ENCODE measurements at places on chromosomes 4 and X.

DNA sequence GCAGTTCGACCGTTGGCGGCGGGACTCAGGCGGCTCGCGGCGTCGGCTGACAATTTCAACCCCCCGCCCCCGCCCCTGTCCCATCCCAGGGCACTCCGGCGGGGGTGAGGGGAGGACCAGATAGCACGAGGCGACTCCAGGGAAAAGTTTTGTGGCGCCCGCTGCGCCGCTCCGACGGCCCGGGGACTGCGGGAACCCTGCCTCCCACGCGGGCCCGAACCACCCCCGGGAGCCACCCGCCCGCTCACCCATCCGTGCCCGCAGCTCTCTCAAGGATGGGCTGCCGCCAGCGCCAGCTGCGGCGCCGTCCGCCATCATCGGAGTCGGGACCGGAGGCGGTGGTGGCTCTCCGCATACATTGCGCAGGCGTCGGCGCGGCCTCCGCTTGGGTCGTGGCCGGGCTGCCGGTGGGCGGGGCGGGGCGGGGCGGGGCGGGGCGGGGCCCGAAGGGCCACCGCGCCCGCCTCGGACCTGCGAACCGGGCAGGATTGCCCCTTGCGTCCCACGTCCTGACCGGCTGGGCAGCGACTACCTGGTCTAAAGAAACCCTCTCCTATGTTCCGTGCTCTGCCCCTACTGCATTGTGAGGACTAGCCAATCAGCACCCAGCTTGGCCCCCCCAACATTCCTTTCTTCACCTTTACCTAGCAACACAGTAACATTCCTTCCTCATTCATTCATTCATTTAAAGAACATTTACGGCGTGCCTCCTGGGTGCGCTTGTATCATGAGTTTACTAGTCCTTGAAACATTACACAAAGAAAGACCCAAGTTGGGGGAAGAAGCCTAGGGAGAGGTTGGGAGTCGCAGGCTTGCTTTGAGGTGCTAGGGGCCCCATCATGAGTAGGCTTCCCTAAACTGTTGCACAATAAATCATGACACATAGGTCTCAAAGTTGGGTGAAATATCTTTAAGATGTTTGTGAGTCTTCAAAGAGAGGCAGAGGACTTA is at the start of gene MAP7D3:
Gene MAP7D3, minus strand, starts transcription at position 360 of the 951 bp plus-strand sequence. Its CDS starts 42 bp downstream, at position 318.
- peak; percentile 48 for DNase-seq

DNA sequence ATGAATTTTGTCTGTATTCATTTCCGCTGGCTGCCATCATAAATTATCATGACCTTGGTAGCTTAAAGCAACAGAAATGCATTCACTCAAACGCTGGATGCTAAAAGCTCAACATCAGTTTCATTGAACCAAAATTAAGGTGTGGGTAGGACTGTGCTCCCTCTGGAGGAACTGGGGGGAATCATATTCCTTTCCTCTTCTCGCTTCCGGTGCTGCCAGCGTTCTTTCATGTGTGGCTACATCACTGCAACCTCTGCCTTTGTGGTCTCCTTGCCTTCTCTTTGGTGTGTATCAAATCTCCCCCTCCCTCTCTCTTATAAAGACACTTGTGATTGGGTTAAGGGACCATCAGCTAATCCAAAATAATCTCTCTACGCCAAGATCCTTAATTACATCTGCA is 39.5 kb downstream of the NEIL3 start:
- DNase-seq = no peak

DNA sequence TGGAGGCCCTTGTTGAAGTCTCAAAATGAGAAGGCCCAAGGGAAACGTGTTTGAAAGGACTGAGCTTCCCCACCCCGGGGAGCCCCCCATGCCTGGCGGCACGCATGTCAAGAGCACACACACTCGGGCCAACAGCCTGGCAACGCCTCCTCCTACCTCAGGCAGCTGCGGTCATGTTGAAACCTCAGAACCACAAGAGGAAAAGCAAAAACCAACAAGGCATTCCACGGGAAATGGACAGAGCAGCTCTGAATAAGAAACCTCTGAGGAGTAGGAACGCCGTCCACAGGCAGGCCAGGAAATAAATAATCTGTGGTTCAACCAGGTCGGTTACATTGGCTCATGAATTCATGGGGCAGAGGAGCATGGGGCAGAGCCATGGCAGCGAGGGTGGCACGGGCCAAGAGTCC is 95.7 kb upstream of the AFAP1 start:
- DNase-seq = peak; percentile 14

DNA sequence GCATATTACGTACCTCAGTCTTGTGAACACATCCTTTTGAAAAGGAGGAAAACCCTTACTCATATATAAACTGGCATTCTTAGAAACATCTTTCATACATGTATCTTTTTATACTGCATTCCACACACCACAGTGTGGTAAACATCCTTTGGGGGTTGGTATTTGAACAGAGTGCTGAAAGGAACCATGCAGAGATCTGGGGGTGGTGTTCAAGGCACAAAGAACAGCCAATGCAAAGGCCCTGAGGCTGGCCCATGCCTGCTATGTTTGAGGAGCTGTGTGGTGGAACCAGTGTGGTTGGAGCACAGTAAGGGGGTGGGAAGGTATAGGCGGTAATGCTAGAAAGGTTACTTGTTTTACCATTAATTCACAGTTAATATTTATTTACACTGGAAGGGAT is 2.0 kb downstream of the ELK1 start:
- peak; percentile 30 for DNase-seq

DNA sequence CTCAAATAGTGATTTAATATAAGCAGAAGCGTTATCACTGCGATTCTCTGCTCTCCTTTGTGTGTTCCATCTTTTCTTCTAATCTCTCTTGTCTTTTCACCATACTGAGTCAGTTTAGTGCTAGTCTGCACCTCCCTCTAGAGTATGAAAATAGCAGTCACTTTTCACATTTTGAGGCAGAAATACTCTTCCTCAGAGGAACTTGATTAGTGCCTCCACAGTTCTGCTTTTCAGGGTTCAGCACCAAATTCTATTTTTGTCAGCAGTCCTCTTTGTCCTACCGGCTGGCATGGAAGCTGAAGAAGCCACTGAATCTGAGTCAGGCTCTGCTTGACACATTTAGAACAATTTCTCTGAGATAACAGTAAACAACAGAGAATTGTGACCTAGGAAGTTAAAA is 49.7 kb upstream of the ANKRD17 start:
- peak; percentile 36 for DNase-seq

- no peak for DNase-seq
Observed at GRCh38 chr4:40340030-40340429, 4.9 kb downstream of the CHRNA9 start.

DNA sequence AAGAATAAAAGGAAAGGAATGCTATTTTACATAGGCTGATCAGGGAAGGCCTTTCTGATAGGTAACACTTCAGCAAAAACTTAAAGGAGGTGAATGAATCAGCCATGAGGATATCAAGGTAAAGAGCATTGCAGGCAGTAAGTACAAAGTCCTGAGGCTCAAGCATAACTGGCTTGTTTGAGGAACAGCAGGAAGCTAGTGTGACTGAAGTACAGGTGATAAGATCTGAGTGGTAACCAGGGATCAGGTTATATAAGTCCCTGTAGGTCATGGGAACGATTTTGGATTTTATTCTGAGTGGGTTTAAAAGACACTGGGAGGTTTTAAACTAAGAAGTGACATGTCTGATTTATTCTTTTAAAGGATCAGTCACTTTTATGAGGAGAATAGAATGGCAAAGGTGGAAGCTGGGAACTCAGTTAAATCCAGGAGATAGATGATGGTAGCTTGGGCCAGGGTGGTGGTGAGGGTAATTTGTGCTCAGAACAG is 47.1 kb upstream of the THOC2 start:
- no peak for DNase-seq

GRCh38 chr4:142706381-142706780 is 139.7 kb downstream of the INPP4B start:
- no peak for DNase-seq

GRCh38 chr4:65943076-65943475 is 272.8 kb upstream of the EPHA5 start:
- peak; percentile 1 for DNase-seq

- peak; percentile 97 for DNase-seq
Observed at GRCh38 chr4:113958766-113959538, 20.5 kb downstream of the ARSJ start.

DNA sequence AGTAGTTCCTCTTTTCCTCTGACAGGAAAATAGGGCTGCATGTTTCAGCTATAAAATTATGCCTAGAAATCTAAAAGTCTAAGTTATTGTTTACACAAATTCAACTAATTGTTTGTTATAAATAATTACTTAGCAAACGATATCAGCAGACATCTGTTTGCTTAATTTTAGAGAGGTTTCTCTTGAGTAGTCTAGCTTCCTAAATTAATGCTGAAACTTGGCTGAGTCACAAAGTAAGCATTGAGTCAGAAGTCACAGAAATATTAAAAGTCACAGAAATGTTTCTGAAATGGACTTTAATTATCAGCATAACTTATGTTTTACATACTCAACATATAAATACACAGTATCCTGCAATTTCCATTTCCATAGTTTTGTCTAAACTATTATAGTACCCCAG is 1044.0 kb downstream of the CCSER1 start:
- DNase-seq = no peak

Data from fibroblast of villous mesenchyme (primary cell).